Right lobe of liver (tissue), 6 donors: ENCODE measurements at places on chromosomes 16 and 17. TPM values are rescaled to one million over a fixed set of nuclear protein-coding genes. Genes with fewer than 3 reads are reported as not detected.
A peak's percentile ranks its signal among the peaks of the same experiment; 100 is the strongest.

GRCh38 chr17:47188271-47188875, 722 bp downstream of the CDC27 start:
- H3K4me3 ChIP-seq = peak overlapping the region; percentile 87
- DNase-seq = no peak
- peak overlapping the region; percentile 91 for H3K27ac ChIP-seq
- H3K36me3 ChIP-seq = no peaks in the 10 kb centered on the region

- H3K27me3 ChIP-seq = no peaks in the 10 kb centered on the region
- peak overlapping the region; percentile 70 for H3K4me3 ChIP-seq
- H3K4me1 ChIP-seq = no peaks in the 10 kb centered on the region
- no peaks in the 10 kb centered on the region for H3K36me3 ChIP-seq
- peak; percentile 88 for DNase-seq
- H3K27ac ChIP-seq = peak overlapping the region; percentile 99
These were observed 2.0 kb downstream of the KDM6B start for GRCh38 chr17:7835814-7836595.

- peak; percentile 71 for DNase-seq
- H3K27me3 ChIP-seq = no peaks in the 10 kb centered on the region
- H3K27ac ChIP-seq = peak overlapping the region; percentile 92
- H3K36me3 ChIP-seq = no peaks in the 10 kb centered on the region
- H3K4me1 ChIP-seq = no peaks in the 10 kb centered on the region
- peak overlapping the region; percentile 63 for H3K4me3 ChIP-seq
These were observed 717 bp downstream of the CYBA start for GRCh38 chr16:88649924-88650748.

DNA sequence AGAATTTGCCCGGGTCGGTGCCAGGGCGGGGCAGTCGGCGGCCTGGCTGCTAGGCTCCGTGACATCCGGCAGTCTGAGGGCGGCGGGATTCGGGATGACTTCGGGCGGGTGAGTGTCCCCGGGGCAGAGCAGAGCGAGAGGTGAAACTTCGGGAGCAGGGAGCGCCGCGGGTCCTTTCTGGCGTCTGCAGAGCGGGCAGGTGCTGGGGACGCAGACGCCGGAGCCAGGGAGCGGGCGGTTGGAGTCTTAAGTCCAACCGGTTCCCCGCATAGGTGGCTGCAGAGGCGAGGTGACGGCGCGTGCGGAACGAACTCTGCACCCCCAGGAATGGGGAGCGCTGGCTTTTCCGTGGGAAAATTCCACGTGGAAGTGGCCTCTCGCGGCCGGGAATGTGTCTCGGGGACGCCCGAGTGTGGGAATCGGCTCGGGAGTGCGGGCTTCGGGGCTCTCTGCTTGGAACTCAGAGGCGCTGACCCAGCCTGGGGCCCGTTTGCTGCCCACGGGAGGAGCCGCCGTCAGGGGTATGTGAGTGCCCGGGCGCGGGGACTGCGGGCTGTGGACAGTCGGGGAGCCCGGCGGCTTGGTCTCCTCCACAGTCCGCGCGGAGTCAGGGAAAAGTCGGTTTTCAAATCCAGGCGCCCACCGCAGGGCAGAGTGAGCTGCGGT, at the start of gene B4GALNT2:
TSS of gene B4GALNT2 (plus strand) at position 71 of the 666 bp plus-strand sequence. CDS start at position 95, 24 bp downstream.
- H3K36me3 ChIP-seq = no peaks in the 10 kb centered on the region
- no peak within 1 kb of the TSS for H3K27ac ChIP-seq
- no peaks in the 10 kb centered on the region for H3K4me1 ChIP-seq
- peaks cover 7% of the 10 kb centered on the region for H3K27me3 ChIP-seq
- H3K4me3 ChIP-seq = no peak within 1 kb of the TSS

DNA sequence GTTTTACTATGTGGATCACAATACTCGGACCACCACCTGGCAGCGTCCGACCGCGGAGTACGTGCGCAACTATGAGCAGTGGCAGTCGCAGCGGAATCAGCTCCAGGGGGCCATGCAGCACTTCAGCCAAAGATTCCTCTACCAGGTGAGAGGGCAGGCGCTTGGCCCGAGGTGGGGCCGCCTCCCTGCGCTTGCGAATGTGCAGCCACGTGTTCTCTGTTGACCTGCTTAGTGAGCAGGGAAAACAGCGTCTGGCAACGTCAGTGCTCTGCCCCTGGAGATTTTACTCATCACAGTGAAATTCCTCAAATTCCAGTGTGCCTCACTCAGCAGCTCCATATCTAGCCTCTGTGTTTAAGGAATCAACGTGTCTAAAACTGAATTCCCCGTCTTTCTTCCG, 33.4 kb upstream of the CLEC18A start:
- no peaks in the 10 kb centered on the region for H3K27me3 ChIP-seq
- no peaks in the 10 kb centered on the region for H3K36me3 ChIP-seq
- no peaks in the 10 kb centered on the region for H3K4me1 ChIP-seq

- H3K27me3 ChIP-seq = no peaks in the 10 kb centered on the region
- H3K27ac ChIP-seq = peak overlapping the region; percentile 65
- H3K4me1 ChIP-seq = no peaks in the 10 kb centered on the region
- peak overlapping the region; percentile 54 for H3K4me3 ChIP-seq
These were observed 892 bp downstream of the ABCC1 start for GRCh38 chr16:15950161-15950854.

- no peak overlapping the region for H3K4me3 ChIP-seq
- H3K27me3 ChIP-seq = no peaks in the 10 kb centered on the region
- H3K4me1 ChIP-seq = peaks cover 32% of the 10 kb centered on the region
- H3K27ac ChIP-seq = no peak overlapping the region
- H3K36me3 ChIP-seq = peaks cover 6% of the 10 kb centered on the region
These were observed 15.7 kb downstream of the HMOX2 start for GRCh38 chr16:4491898-4492297.

Gene LIMD2
- total RNA-seq = 9.4 TPM

Gene NME1
- 54.6 TPM for total RNA-seq
